ENCODE measurements at places on chromosomes 5 and 9.

DNA sequence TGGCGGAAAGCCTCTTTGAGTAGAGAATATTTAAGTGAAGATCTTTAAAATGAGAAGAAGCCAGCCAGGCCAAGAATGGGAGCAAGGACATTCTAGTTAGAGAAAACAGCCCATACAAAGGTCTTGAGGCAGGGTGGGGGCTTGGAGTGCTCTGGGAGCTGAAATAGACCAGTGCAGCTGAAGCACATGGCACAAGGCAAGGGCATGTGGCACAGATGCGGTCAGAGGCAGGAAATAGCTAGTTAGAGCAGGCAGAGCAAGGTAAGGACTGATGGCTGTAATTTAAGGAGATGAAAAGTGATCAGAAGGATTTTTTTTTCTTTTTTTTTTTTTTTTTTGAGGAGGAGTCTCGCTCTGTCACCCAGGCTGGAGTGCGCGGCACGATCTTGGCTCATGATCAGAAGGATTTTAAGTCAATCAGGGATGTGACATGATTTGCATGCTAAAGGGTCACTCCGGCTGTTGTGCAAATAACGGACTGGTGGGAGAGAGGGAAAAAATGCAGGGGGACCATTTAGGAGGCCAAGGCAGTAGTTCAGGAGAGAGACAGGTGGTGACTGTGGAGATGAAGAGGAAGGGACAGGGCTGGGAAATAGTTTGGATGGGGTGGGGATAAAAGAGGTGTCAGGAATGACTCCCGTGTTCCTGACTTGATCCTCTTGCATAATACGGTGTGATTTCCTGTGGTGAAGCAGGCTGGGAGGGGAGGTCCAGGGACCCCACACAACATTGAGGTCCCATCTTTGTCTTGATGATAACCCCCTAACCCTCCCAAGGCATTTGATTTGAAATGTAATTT lies 207.6 kb downstream of the HSPA4 start:
- no peak for DNase-seq

GRCh38 chr5:143679777-143680176 lies 132.2 kb upstream of the HMHB1 start:
- no peak for DNase-seq

DNA sequence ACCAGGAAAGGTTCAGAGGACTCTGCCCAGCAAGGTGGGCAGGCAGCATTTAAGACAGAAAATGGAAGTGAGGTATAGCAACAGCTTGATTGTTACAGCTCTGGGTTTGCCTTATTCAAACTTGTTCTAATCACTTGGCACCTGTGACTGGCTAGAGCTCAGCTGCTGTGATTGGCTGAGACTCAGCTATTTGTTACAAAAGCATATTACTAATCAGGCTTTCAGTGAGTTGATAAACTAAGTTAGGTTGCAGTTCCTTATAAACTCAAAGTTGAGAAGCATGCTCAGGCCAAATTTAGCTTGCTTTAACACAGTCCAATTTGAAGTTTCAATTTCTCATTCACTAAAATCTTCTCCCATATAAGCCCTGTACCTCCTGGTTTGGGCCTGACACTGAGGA lies 56.3 kb downstream of the GDA start:
- peak; percentile 70 for DNase-seq

DNA sequence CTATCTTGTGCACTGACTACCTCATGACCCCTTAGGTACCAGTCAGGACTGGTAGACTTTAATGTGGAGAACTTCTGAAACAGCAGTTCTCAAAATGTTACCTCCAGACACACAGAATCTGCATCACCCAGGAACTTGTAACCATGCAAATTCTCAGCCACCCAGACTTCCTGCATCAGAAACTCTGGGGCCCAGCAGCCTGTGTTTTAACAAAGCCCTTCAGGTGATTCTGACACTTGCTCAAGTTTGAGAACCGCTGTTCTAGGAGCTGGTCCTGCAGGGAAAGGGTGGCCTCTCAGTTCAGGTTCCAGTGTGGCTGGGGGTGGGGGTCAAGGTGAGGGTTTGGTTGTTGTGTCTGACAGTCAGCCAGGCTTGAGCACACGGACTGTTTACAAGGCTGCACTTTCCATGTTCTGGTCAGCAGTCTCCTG lies 28.4 kb downstream of the ZFP62 start:
- DNase-seq, result no peak

DNA sequence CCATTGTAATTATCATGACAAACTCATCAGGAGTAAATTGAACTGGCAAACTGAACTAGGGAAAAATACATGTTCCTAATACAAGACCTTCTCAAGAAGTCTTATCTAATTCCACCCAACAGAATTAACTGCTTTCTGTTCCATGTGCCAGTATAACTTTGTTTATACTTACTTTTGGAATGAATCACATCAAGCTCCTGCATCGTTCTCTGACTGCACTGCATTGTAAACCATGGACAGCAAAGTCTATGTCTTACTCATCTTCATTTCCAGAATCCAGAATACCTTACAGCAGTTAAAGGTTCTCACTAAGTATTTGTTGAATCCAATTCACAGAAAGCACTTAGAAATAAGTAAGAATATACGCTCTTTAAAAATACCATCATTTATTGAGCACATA lies 102.8 kb downstream of the PLK2 start:
- DNase-seq, result no peak

DNA sequence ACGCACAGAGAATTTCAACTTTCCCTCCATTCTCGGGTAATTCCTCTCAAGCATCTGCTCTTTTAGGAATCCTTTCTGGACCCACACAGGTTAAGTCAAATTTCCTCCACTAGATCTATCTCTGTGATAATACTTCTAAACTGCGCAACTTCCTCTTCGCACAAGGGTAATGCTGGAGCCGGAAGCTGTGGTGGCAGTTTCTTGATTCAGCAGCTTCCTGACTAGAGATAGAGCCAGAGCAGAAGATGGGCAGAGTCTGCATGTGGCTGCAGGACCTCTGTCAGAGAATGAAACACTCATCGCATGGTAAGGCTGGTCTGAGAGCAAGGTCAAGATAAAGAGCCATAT lies 11.1 kb upstream of the CDC42SE2 start:
- DNase-seq, result no peak

DNA sequence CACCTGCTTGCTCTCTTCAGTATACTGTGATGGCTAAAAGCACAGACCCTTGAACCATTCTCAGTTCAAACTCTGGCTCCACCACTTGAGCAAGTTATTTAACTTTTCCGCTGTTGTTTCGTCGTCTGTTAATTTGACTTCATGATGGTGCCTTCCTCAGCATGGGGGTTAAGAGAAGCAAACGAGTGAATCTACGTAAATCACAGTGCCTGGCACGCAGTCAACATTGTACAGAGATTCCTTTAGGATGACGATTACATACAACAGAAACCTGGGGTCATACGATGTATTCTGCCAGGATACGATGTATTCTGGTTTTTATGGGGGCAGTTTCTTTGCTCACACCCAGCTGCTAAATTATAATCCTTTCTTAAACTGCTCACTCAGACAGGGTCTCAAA lies 515.6 kb downstream of the CCDC171 start:
- no peak for DNase-seq

DNA sequence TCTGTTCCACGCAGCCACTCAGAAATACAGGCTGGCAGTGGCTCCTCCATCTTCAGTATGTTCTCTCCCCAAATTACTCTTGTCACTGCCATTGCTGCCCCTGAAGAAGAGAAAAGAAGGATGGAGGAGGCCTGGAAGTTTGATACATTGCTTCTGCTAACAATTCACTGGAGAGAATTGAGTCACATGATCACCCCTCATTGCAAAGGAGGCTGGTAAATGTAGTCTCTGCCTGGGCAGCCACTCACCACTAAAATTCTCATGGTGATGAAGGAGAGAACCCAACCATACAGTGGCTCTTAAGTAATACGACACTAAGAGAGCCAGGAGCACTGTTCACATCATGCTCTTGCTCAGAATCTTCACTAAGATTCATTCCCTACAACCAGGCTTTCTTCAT lies 112.0 kb downstream of the DOCK8 start:
- DNase-seq, result no peak

DNA sequence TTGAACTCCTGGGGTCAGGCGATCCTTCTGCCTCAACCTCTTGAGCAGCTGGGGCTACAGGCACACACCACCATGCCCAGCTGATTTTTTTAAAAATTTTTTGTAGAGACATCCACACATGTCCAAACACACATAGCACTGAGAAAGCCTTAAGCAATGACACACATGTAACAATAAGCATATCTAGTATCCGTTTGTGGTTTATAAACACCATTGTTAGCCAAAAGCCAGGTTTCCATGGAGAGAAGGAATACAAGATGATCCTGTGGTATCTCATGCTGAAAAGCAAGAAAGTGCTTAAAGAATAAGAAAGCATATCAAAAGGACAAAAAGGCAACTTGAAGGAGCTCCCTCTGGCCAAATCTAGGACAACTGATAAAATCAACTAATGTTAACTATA lies 29.7 kb upstream of the SLC1A3 start:
- no peak for DNase-seq

DNA sequence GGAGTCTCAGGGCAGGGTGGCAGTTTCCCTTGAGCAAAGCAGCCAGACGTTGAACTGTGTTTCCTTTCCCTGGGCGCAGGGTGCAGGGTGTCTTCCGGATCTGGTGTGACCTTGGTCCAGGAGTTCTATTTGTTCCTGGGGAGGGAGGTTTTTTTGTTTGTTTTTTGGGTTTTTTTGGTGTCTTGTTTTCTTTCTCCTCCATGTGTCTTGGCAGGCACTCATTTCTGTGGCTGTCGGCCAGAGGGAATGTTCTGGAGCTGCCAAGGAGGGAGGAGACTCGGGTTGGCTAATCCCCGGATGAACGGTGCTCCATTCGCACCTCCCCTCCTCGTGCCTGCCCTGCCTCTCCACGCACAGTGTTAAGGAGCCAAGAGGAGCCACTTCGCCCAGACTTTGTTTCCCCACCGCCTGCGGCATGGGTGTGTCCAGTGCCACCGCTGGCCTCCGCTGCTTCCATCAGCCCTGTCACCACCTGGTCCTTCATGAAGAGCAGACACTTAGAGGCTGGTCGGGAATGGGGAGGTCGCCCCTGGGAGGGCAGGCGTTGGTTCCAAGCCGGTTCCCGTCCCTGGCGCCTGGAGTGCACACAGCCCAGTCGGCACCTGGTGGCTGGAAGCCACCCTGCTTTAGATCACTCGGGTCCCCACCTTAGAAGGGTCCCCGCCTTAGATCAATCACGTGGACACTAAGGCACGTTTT lies 3.5 kb upstream of the PHYHD1 start:
- peak; percentile 96 for DNase-seq

GRCh38 chr9:89655056-89655989 lies 50.5 kb downstream of the GADD45G start:
- no peak for DNase-seq

GRCh38 chr5:71923755-71924154 lies 183.5 kb upstream of the MAP1B start:
- no peak for DNase-seq

- DNase-seq, result no peak
These were observed 260.1 kb upstream of the SLC24A2 start for GRCh38 chr9:20048985-20049384.

GRCh38 chr5:93343570-93343969 lies 237.4 kb downstream of the NR2F1-AS1 start:
- DNase-seq, result no peak

DNA sequence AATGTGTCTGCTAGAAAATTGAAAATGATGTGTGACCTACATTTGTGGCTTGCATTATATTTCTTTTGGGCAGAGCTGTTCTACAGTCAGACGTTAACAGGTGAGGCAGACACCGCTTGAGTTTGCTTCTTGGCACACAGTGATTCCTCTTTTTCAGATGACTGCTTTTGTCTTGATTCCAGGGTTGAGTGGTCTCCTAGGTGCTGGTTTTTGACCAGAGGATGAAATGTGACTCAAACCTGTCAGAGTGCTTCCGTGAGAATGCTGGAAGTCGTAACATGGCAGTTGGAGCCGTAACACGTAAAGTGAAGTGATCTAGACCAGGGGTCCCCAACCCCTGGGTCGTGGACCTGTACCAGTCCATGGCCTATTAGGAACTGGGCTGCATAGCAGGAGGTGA lies 28.3 kb upstream of the NDFIP1 start:
- DNase-seq, result no peak

DNA sequence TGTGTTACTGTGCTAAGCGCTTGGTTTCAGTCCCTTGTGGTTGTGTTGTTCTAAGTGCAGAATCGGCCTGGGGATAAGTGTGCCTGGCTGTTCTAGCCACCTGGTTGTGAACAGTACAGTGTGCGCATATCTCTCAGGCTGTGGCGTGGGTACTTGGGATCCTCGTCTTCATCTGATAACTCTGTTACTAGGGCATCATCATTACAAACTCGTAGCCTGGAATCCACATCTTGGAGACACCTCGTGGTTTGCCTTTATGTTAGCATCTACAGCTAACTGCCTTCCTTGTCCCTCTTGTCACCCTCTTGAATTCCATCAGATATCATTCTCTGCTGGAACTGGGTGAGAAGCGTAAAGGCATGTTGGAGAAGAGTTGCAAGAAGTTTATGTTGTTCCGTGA lies 41.5 kb downstream of the SPTAN1 start:
- DNase-seq, result no peak

DNA sequence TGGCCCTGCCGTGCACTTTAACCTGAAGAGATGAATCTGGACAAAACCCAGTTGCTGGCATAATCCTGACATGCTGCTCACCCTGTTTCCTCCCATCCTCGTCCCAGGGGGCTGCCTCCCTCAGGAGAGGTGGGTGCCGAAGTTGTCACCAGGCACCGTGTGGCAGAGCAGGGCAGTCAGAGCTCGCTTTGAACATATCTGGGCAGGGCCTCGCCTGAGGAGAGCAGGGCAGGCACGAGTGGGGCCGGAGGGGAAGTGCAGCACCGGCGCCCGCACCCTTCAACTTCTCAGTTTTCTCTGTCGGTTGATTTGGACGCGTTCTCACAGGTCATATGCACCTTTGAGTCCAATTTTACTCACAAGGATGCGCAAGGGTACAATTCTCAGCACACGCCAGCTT lies 141.1 kb upstream of the PHYKPL start:
- DNase-seq, result no peak

DNA sequence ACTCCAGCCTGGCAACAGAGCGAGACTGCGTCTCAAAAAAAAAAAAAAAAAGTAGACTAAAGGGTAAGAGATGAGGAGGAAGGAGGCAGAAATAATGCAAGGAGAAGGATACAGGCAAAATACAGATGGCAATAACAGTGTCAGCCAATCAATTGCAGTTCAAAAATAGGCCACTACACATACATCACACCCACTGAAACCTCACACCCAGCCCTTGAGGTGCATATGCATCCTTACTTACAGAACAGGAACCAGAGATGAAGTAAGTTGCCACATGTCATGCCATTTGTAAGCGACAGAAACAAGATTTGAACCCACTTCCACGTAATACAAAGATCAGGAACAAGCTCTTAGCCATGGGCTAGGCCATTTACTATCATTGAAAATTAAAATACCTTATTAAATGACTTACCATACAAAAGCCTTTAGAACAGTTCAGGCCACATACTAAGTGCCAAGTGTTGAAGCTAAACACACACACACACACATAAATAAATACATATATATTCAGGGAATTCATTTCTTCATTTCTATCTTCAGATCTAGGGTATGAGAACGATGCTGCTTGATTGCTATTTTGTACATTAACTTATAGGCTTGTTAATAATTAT lies 98.4 kb downstream of the FNBP1 start:
- DNase-seq, result no peak

GRCh38 chr5:75435096-75435495 lies 76.3 kb downstream of the CERT1 start:
- DNase-seq, result no peak
